ENCODE measurements at places on chromosomes 11 and 22.

- no peak for DNase-seq
Observed at GRCh38 chr11:73372375-73372993, 3.7 kb upstream of the RELT start.

- no peak for DNase-seq
Observed at GRCh38 chr11:123419731-123420452, 10.2 kb upstream of the GRAMD1B start.

DNA sequence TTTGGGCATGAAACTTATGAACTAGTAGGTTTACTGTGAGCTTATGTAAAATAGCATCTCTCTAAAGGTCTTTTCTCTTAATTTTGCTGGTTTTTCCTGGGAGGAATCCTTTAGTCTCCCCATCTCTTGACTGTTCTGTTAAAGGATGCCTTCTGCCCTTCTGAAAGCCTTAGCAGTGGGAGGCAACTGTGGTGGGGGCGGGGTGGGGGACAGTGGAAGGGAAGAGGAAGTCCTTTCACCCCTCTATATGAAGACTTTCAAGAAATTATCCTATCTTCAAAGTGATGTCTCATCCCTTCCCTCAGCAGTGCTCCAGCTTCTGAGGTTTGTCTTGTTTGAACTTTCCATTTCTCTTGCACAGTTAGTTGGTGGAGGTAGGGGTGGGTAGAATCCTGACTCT, 73.1 kb downstream of the ELP4 start:
- no peak for DNase-seq

DNA sequence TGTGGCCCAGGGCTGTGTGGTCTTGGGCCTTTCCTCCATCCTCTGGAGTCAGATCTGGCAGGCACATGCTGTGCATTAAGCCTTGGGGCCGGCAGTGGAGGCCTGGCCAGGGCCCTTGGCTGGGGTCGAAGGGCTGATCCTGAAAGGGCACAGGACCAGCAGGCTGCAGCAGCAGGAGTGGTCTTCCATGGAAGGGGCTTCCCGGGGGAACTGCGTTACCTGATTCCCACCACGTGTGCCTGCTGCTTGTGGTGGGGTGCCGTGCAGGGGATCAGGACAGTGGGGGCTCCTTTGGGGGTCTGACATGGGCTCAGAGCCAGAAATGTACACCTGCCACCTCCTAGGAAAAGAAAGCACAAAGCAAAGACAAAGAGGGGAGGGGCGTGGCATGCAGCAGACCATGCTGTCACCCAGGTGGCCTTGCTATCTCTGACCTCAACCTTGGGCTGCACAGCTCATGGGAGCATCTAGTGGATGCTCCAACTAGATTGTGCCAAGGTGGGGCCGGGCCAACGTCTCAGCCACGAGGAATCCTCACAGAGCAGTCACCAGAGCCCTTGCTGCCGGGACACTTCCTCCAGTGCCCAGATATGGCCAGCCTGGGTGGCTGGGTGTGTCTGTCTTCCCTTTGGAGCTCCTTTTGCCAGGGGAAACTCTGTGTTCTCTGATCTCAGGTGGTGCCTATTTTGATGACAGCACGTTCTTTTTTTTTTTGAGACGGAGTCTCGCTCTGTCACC, 17.9 kb upstream of the YPEL1 start:
- DNase-seq: no peak

DNA sequence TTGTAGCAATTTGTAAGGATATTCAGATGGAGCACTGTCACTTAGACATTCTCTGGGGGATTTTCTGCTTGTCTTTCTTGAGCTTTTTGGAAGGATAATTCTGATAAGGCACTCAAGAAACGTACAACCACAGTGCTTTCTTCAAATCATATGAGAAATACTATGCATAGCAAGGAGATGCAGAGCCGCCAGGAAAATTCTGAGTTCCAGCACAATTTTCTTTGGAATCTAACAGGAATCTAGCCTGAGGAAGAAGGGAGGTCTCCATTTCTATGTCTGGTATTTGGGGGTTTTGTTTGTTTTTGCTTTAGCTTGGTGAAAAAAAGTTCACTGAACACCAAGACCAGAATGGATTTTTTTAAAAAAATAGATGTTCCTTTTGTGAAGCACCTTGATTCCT, 9.9 kb downstream of the PRSS23 start:
- no peak for DNase-seq

DNA sequence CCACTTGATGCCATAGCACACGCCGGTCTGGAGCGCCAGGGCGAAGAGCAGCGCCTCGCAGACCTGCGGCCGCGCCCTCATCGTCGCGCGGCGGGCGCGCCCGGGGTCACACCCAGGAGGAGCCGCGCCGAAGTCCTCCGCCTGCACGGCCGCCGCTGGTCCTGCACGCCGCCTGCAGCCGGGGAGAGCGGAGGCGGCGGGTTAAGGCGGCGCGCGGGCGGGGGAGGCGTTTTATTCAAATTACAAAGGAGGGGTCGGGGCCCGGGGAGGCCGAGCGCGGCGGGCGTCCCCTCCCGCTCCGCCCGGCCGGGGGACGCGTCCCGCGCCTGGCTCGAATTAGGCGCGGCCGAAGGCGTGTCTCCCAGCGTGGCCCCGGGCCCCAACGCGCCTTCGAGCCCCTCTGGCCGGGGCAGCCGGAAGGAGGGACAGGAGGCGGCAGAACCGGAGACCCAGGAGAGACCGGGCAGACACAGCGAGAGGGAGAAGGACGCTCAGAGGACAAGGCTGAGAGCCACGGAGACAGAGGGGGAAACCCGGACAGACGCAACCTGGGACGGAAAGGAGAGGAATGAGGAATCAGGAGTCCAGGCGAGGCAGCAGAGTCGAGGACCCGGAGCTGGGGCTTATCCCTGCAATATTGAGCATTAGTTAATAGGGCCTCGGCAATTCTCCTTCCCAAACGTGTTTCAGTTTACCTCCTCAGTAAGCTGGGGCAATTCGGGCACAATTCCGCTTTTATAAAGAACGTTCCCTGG, at the start of gene WNT11:
WNT11 (minus strand) TSS at position 176 of the 755 bp plus-strand sequence; CDS start at position 81, 95 bp downstream.
- no peak for DNase-seq

GRCh38 chr11:9941991-9942390, 278.1 kb downstream of the SWAP70 start:
- no peak for DNase-seq

- no peak for DNase-seq
Observed at GRCh38 chr22:37048133-37048532, 3.4 kb upstream of the KCTD17 start.

DNA sequence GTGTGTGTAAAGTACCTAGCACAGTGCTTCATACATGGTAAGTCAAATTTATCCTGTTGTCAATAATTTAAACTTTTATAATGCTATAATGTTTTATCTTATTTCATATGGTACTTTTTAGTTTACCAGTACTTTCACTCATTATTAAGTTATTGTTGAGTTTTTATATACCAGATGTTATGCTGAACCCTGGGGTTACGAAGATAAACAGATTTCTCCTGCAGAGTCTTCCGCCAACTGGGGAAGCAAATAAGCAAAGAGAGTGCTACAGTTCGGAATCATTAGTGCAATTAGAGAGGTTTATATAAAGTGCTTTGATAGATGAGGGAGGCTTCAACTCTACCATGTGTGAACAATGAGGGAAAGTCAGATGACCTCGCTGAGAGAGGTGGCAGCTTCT, 362.3 kb downstream of the DYNC2H1 start:
- DNase-seq: no peak

- no peak for DNase-seq
Observed at GRCh38 chr11:133171374-133171773, 360.9 kb downstream of the OPCML start.

GRCh38 chr11:69054397-69055211, 5.9 kb downstream of the TPCN2 start:
- DNase-seq: no peak

- peak; percentile 5 for DNase-seq
Observed at GRCh38 chr22:30196141-30196879, 50.2 kb downstream of the LIF start.

- DNase-seq: no peak
Observed at GRCh38 chr22:41132550-41132949, 40.2 kb downstream of the EP300 start.

GRCh38 chr11:72812604-72812966, 1.6 kb upstream of the ATG16L2 start:
- DNase-seq: no peak

DNA sequence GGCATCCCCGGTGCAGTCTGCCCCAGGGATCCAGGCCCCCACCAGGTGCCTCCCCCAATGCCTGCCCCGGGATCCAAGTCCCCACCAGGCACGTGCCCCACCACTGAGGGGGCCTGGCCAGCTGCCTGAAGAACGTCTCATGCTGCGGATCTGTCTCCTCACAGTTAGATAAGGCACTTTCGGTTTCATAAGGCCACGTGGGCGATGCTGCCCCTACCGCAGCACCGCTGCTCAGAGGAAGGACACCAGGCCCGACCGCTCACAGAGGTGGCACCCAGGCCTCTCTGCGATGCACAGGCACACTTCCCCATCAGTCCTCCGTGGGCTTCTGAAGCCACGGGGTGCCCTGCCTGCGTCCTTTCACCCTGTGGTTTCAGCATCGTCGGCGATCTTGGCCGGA, 68.1 kb upstream of the BID start:
- no peak for DNase-seq

DNA sequence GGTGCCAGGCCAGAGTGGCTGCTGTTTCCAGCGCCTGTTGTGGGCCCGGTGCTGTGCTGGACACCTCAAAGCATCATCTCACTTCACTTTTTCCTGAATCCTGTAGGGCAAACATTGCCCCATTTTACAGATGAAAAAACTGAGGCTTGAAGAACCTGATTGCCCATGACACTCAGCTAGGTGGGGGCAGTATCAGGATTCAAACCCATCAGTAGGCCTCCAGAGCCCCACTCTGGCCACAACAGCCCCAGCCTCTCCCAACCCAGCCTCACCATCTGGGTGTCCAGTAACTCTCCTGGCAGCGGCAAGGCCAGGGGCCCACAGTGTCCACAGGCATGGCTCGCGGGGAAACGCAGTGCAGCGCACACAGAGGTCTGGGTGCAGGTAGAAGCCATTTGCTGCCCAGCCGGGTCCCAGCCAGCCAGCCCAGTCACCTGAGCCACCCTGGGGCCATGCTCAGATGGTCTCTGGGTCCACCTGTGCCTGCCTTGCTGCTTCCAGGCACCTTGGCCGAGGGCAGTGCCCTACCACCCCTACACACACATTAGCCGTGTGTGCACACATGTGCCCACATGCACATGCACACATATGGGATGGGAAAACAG, 11.5 kb downstream of the SLC22A12 start:
- no peak for DNase-seq

DNA sequence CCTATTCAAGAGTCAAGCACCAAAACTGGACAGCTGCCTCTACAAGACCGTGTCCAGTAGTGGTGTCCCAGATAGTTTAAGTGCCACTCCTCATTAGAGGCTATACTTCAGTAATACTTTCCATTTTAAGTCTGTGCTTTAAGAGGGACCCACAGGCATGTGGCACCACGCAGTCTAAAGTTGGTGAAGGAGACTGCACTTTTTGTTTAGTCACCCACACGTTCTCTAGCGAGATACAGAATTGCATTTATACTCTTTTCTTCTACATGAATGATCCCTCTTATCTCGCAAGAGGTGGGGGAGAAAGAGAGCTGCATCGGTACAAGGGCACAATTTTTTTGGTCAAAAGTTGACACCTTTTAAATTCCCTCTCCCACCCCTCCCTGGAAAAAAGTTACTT, 41.5 kb downstream of the DDX6 start:
- no peak for DNase-seq

GRCh38 chr11:30960387-30960992, 374.3 kb upstream of the MPPED2 start:
- DNase-seq: no peak

Measured in stimulated activated CD8-positive, alpha-beta memory T cell treated with anti-CD3 and anti-CD28 coated beads, Interleukin-2, amount 100 ng/mL, for 1 hour (primary cell).